ENCODE measurements at places on chromosomes 7 and 10.

DNA sequence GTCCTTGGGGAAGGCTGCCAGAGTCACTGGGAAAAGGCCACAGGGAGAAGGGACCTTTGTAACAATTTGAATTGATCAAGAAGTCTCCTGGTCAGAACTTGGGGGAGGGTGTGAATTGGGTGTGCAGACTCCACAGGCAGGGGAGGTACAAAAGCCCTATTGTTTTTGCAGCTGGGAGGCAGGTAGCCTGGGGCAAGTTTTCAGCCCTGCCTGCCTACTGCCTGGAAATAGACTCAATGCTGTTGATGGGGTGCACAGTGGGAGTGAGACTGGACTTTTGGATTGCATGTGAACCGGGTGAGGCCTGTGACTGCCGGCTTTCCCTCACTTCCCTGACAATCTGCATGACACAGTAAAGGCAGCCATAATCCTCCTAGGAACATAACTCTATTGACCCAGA is 947.0 kb downstream of the REEP3 start:
- no peak for DNase-seq

- no peak for DNase-seq
Observed at GRCh38 chr10:75137533-75138438, 26.3 kb downstream of the SAMD8 start.

GRCh38 chr10:3807928-3808496 is 23.0 kb upstream of the KLF6 start:
- DNase-seq = no peak

GRCh38 chr10:78634389-78634815 is 434.4 kb upstream of the ZMIZ1 start:
- DNase-seq = no peak

DNA sequence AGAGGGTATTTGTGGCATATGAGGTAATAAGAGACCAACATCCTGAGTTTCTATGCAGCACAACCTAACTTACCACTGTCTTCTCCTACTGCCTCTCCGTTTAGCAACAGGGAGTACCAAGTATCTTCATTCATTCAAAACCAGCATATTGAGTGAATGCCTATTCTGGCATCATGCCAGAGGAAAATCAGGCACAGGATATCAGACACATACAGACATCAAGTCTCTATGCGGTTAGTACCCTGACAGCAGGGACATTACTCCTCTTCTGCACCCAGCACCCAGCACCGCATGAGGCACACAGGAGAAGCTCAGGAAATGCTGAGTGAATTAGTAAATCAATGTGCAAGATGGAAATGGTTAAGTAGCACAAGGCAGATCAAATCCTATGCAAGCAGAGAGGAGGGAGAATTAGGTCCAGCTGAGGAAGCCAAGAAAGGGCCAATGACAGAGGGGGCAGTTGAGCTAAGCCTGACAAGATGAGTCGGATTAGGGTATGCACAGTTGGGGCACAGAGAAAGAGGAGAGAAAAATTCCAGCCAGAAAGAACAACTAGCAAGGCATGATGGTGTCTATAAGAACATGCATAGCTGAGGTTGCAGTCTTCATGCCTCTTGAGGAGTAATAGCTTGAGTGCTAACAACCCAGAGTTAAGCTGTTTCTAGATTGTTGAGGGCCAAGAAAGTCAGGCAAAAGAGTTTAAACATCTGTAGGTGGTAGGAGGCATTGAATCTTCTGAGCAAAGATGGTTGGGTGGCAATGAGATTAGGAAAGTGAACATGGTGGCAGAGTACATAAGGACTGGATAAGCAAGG is 146.0 kb downstream of the PLXNA4 start:
- DNase-seq = no peak

- DNase-seq = no peak
Observed at GRCh38 chr10:66627156-66627555, 298.7 kb upstream of the LRRTM3 start.

DNA sequence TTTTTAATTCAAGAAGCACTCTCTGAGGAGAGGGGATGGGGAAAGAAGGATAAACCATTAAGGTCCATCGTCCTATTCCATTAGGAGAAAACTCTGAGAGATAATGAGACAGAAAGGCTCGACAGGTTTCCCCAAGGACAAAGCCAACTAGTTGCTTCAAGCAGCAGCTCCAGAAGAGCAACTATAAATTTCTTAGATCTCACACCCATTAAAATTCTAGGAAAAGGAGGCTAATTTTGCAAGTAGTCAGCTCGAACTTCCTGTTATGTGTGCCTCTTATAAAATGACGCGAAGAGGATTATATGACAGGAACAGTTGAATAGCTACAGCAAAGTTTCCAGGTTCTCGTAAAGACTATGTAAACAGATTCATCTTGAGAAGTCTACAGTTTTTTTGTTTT is 52.0 kb upstream of the ST8SIA6 start:
- DNase-seq = no peak

GRCh38 chr10:104501864-104502579 is 139.1 kb upstream of the SORCS3 start:
- DNase-seq = no peak
